Endothelial cell of umbilical vein (primary cell): ENCODE measurements at places on chromosomes 3 and 15. TPM values are rescaled to one million over a fixed set of nuclear protein-coding genes. Genes with fewer than 3 reads are reported as not detected.

The SEMA7A gene
- total RNA-seq, result 1.3 and 1.7 TPM in 2 replicates

The BCHE gene
- total RNA-seq, result 0.27 and 2.4 TPM in 2 replicates

The EFHB gene
- total RNA-seq, result 0.82 and 0.99 TPM in 2 replicates

The MCF2L2 gene
- total RNA-seq, result 0.99 and 1.1 TPM in 2 replicates

DNA sequence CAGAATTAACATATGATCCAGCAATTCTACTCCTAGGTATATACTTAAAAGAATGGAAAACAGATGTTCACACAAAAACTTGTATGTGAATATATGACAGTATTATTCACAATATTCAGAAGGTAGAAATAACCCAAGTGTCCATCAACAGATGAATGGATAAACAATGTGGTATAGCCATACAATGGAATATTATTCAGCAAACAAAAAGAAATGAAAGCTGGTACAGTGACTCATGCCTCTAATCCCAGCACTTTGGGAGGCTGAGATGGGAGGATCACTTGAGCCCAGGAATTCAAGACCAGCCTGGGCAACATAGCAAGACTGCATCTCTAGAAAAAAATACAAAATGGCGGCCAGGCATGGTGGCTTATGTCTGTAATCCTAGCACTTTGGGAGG, 129.4 kb downstream of the RBPMS2 start:
- H3K36me3 ChIP-seq, result no peaks in the 10 kb centered on the region
- no peak overlapping the region for H3K4me3 ChIP-seq
- peaks cover 2% of the 10 kb centered on the region for H3K4me1 ChIP-seq
- no peak for DNase-seq

DNA sequence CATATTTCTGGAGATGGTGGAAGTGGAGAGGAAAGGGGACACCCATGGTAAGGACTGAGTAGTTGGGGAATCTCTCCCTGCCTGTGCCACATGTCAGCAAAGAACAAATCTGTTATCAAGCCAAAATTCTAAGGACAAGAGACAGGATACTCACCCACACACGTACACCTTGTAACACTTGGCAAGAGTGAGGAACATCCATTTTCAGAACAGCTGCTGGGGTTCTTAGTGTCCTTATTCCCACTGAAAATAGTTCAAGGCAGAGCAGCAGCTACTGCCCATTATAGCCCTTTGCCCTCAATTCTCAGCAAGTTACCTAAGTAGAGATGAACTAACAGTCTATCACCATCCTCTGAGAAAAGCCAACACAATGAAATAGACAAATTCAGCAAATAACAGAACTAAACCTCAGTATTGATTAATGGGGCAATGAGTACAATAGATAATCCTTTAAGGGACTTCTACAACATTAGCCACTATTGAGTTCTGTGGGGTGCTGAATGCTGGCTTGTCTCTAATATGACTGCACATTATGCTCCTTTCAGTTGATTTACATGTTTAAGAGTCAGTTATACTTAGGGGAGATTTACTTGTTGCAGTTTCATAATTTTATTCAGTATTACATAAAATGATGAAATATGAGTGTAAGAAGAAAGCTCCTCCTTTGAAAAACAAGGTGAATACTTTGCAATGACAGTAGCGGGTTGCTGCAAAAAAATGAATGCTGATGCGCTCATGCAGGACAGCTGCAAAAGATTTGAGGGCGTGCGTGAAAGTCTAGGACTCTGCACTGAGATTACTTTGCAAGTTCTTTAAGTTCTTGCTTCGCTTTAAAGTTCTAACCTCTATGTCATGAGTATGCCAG, 22.4 kb downstream of the SENP5 start:
- no peaks in the 10 kb centered on the region for H3K27me3 ChIP-seq
- H3K4me1 ChIP-seq, result no peaks in the 10 kb centered on the region
- no peak for DNase-seq
- H3K36me3 ChIP-seq, result peaks cover 4% of the 10 kb centered on the region
- H3K4me3 ChIP-seq, result no peak overlapping the region
- H3K27ac ChIP-seq, result no peak overlapping the region

DNA sequence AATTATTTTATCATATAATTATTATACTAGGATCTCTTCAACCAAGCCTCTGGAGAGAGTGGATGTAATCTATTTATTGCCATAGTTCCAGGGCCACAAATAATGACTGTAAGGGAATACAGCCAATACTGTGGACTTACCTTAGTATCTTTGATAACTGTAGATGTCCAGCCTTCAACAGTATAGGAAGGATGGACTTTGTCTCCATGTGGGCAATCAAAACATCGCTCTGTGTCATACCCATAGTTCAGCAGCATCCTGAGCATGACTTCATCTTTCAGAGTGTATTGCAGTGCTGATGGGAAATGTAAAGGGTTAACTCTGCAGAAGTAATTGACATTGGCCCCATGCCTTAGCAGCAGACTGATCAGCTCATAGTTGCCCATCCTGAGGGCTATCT, 14.2 kb downstream of the ASB14 start:
- H3K4me1 ChIP-seq, result peaks cover 8% of the 10 kb centered on the region
- H3K27me3 ChIP-seq, result no peaks in the 10 kb centered on the region
- no peak overlapping the region for H3K27ac ChIP-seq

DNA sequence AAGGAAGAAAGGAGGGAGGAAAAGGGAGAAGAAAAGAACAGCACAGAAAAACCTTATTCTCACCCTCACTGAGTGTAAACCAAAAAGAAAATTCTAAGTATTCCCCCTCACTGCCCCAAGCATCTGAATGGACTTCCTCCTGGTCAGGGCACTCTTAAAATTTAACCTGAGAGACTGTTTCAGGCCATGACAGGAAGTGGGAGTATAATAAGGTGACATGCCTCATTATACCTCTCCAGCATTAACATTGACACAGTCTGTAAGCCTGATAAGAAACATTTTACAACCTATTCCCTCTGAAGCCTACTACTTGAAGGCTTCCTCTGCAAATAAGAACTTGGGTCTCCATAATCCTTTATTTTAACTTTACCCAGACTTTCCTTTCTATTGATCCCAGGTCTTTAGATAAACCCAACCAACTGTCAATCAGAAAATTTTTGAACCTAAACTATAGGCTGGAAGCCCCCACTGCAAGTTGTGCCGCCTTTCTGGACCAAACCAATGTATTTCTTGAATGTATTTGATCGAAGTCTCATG, 41.7 kb downstream of the SLCO2A1 start:
- peaks cover 26% of the 10 kb centered on the region for H3K4me1 ChIP-seq
- no peak for DNase-seq
- no peak overlapping the region for H3K4me3 ChIP-seq
- H3K27me3 ChIP-seq, result no peaks in the 10 kb centered on the region

GRCh38 chr15:29021857-29022256, 136.1 kb downstream of the APBA2 start:
- H3K36me3 ChIP-seq, result no peaks in the 10 kb centered on the region
- H3K27ac ChIP-seq, result no peak overlapping the region
- no peaks in the 10 kb centered on the region for H3K27me3 ChIP-seq
- no peak overlapping the region for H3K4me3 ChIP-seq
- H3K4me1 ChIP-seq, result no peaks in the 10 kb centered on the region
- DNase-seq, result no peak

GRCh38 chr15:80556694-80557367, 138.3 kb upstream of the ABHD17C start:
- H3K36me3 ChIP-seq, result no peaks in the 10 kb centered on the region
- no peak overlapping the region for H3K27ac ChIP-seq
- H3K4me1 ChIP-seq, result no peaks in the 10 kb centered on the region
- no peaks in the 10 kb centered on the region for H3K27me3 ChIP-seq
- H3K4me3 ChIP-seq, result no peak overlapping the region
- DNase-seq, result no peak

DNA sequence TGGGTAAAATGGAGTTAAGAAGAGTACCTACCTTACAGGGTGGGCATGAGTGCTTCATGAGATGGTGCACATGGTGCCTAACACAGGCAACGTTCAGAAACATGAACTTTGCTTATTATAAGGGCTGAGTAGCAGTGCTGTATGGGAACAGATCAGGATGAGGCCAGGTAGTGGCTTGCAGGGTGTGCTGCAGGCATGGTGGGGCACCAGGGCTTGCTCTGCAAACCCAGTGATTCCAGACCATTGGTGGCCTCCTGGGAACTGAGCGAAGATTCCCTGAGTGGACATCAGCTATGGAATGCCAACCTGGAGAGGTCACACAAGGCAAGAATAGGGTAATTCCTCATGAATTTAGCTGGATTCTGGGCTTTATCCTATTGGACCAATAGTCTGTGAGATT, 15.8 kb downstream of the TMEM43 start:
- no peaks in the 10 kb centered on the region for H3K27me3 ChIP-seq
- H3K4me3 ChIP-seq, result no peak overlapping the region
- no peak for DNase-seq
- peaks cover 33% of the 10 kb centered on the region for H3K36me3 ChIP-seq

DNA sequence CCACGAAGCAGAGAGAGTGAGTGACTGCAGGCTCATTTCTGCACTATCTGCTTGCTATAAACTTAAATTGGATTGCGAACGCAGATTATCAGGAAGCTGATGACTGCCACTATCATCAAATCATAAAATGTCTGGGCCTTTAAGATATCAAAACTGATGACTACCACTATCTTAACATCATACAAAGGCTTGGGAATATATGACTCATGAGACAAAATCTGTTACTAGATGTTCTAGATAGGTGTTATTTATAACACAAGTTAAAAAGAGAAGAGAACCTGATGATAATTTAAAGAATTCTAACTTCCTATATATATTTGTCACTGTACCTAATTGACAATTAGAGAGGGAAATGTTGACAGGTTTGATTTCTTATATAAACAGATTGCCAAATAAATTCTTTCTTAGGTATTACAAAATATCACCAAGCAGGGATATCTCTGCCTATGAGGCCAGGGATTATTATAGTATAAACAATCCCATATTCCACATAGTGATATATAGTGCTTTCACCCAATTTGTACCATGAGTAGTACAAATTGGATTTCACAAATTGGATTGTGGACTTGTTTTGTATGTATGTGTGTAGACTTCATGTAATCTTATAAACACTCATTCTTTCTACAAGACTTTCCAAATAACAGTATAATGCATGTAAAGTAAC, 1157.2 kb downstream of the ROBO1 start:
- no peaks in the 10 kb centered on the region for H3K4me1 ChIP-seq
- H3K27me3 ChIP-seq, result no peaks in the 10 kb centered on the region
- H3K27ac ChIP-seq, result no peak overlapping the region

DNA sequence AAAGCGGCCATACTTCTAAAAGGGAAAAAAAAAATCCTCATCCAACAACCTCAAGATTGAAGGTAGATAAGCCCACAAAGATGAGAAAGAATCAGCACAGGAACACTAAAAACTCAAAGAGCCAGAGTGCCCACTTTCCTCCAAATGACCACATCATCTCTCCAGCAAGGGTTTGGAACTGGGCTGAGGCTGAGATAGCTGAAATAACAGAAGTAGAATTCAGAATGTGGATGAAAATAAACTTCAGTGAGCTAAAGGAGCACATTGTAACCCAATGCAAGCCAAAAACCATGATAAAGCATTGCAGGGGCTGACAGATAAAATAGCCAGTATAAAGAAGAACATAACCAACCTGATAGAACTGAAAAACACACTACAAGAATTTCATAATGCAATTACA, 158.7 kb upstream of the UBE2E2 start:
- no peaks in the 10 kb centered on the region for H3K27me3 ChIP-seq
- no peaks in the 10 kb centered on the region for H3K4me1 ChIP-seq
- no peak overlapping the region for H3K27ac ChIP-seq
- no peaks in the 10 kb centered on the region for H3K36me3 ChIP-seq
- DNase-seq, result no peak
